ENCODE measurements at places on chromosomes 3 and 15.

- DNase-seq, result no peak
Measured at GRCh38 chr3:38009807-38010591, 19.4 kb downstream of the VILL start.

GRCh38 chr3:111803123-111803593 lies 55.9 kb upstream of the PHLDB2 start:
- DNase-seq, result peak; percentile 96

GRCh38 chr15:67832031-67832551 lies 6.8 kb downstream of the SKOR1 start:
- DNase-seq, result no peak

- peak; percentile 43 for DNase-seq
Measured at GRCh38 chr3:87706176-87706575, 352.6 kb downstream of the CGGBP1 start.

DNA sequence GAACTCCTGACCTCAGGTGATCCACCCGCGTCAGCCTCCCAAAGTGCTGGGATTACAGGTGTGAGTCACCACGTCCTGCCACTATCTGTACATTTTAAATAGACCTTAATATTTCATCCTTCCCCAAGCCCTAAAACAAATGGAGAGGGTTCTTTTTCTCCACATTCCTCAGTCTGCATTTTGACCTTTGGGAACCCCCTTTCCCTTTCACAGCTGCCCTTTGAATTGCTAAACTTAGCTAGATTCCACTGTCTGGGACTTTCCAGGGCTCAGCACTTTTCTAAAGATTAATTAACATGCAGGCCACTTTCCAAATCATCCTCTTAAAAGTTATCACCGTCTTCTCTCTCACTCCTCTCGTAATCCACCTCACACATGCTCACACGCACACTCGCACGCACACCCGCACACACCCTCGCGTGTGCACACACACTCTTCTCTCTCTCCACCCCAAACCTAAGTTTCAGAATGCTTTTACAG lies 124.2 kb downstream of the TMCO5A start:
- no peak for DNase-seq
